Activated naive CD4-positive, alpha-beta T cell treated with anti-CD3 and anti-CD28 coated beads for 36 hours (primary cell): ENCODE measurements at places on chromosomes 3 and 15. TPM values are rescaled to one million over a fixed set of nuclear protein-coding genes. Genes with fewer than 3 reads are reported as not detected.
A peak's percentile ranks its signal among the peaks of the same experiment; 100 is the strongest.

- peaks cover under 1% of the 10 kb centered on the region for H3K27me3 ChIP-seq
- H3K27ac ChIP-seq, result no peak overlapping the region
- no peak for DNase-seq
- H3K4me1 ChIP-seq, result no peaks in the 10 kb centered on the region
- peaks cover 7% of the 10 kb centered on the region for H3K36me3 ChIP-seq
These were observed 4.8 kb downstream of the SCG5 start for GRCh38 chr15:32646291-32646690.

- H3K4me1 ChIP-seq, result peaks cover 63% of the 10 kb centered on the region
- no peak overlapping the region for H3K4me3 ChIP-seq
- no peak overlapping the region for H3K27ac ChIP-seq
- no peak for DNase-seq
- no peaks in the 10 kb centered on the region for H3K27me3 ChIP-seq
These were observed 8.0 kb downstream of the PIK3CA start for GRCh38 chr3:179156170-179156569.

DNA sequence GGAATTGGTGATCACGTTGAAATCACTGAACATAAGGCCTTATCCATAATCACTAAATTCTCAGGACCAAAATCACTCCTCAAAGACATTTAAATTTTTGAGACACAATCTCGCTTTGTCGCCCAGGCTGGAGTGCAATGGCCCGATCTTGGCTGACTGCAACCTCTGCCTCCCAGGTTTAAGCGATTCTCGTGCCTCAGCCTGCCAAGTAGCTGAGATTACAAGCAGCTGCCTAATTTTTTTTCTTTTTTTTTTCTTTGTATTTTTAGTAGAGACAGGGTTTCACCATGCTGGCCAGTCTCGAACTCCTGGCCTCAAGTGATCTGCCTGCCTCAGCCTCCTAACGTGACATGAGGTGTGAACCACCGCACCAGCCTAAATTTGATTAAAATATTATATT, 61.7 kb downstream of the PLOD2 start:
- no peaks in the 10 kb centered on the region for H3K4me1 ChIP-seq
- no peaks in the 10 kb centered on the region for H3K27me3 ChIP-seq
- no peak overlapping the region for H3K27ac ChIP-seq

DNA sequence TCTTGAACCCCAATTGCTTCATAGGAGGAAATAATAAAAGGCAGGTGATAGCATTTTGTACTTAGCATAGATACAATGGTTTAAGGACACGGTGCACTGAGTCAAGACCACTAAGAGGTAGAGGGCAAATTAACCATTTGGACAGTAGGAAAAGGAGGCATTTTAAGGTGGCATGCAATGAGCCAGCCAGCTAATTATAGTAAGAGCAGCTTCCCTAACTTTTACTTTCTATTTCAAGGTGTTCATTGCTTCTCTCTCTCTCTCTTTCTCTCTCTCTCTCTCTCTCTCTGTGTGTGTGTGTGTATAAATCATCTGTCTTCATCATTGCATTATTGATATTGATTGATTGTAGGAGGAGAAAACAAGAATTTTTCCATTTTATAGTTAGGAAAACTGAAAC, 740.4 kb upstream of the CFAP20DC start:
- no peak overlapping the region for H3K27ac ChIP-seq
- H3K4me1 ChIP-seq, result peaks cover 47% of the 10 kb centered on the region
- DNase-seq, result no peak
- H3K4me3 ChIP-seq, result no peak overlapping the region

DNA sequence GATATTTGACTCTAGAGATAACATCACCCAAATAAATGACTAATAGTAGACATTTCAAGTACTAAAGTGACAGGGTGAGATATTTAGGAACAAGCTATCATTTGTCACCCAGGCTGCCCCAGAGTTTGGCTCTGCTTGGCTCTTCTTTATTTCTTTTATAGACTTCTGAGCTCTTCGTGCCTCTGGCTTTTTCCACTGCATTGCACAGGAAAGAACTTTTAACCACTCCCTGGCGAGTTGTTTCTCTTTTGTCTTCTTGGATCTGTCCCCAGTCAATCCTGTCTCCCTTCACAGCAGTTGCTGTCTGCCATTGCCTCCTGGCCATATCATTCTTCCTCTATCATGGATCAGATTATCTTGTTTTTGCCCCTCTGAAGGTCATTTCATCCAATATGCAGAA, 339.2 kb upstream of the DCBLD2 start:
- DNase-seq, result no peak
- no peaks in the 10 kb centered on the region for H3K27me3 ChIP-seq

Gene SERPINI2
- not detected for total RNA-seq

DNA sequence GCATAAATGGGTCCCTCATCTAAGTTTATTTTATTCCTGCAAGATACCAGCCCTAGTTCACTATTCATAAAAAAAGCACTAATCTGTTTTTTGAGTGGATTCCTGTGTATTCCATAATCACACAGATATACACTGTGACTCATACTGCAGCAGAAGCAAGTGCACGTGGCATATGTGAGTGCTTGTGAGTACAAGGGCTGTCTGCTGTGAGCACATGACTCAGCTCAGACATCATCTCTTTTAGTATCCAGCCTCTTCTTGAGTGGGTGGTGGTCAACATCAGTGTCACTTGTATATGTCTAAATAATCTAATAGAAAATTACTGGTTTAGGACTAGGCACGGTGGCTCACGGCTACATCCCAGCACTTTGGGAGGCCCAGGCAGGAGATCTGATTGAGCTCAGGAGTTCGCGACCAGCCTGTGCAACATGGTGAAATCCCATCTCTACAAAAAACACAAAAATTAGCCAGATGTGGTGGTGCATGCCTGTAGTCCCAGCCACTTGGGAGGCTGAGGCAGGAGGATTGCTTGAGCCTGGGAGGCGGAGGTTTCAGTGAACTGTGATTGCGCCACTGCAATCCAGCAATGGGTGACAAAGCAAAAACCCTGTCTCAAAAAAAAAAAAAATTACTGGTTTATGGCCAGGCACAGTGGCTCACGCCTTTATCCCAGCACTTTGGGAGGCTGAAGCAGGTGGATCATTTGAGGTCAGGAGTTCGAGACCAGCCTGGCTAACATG, 49.8 kb downstream of the NIPA2 start:
- no peak overlapping the region for H3K4me3 ChIP-seq
- H3K36me3 ChIP-seq, result no peaks in the 10 kb centered on the region
- DNase-seq, result no peak
- no peaks in the 10 kb centered on the region for H3K4me1 ChIP-seq
- H3K27ac ChIP-seq, result no peak overlapping the region

DNA sequence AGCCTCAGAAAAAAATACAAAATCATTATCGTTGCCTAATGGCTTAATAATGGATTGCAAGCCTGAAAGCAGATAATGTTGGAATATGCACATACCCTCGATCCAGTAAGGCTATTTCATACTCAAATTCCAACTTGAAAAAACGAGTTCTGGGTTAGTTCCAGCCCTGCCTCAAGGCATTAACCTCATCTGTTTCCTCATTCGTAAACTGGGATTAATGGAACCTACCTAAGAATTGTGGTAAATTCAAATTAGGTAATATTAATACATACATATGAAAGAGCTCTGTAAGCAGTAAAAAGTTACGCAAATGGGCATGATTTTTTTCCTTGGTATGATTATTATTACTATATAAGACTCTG, 107.5 kb downstream of the SRGAP3 start:
- no peaks in the 10 kb centered on the region for H3K4me1 ChIP-seq
- no peak overlapping the region for H3K4me3 ChIP-seq
- no peak for DNase-seq
- H3K36me3 ChIP-seq, result no peaks in the 10 kb centered on the region
- peaks cover 11% of the 10 kb centered on the region for H3K27me3 ChIP-seq

DNA sequence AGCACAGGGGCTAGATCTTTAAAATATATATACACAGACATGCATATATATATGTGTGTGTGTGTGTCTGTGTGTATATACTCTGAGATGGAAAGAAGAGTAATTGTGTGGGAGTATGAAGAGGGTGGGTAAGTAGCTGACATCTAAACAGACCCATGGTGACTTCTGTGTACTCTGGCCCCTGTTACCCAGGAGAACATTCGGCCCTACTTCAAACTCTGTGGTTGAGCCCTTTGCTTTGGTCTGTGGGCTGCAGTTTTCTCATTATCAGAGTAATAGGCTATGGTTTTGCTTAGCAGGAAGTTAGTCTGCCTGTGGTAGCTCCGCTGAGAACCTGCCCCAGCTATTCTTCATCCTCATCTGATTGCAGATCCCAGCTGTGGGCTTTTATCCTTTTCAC, 141.4 kb downstream of the RBPMS2 start:
- peaks cover 12% of the 10 kb centered on the region for H3K36me3 ChIP-seq
- DNase-seq, result peak; percentile 60
- peaks cover 61% of the 10 kb centered on the region for H3K4me1 ChIP-seq

Gene GRIP2
- total RNA-seq, result not detected

- DNase-seq, result no peak
- H3K4me1 ChIP-seq, result no peaks in the 10 kb centered on the region
- peaks cover 6% of the 10 kb centered on the region for H3K27me3 ChIP-seq
- no peak overlapping the region for H3K4me3 ChIP-seq
- H3K36me3 ChIP-seq, result no peaks in the 10 kb centered on the region
These were observed 41.0 kb downstream of the DGKG start for GRCh38 chr3:186320862-186321568.

Gene DCBLD2
- total RNA-seq, result 1.3 TPM

DNA sequence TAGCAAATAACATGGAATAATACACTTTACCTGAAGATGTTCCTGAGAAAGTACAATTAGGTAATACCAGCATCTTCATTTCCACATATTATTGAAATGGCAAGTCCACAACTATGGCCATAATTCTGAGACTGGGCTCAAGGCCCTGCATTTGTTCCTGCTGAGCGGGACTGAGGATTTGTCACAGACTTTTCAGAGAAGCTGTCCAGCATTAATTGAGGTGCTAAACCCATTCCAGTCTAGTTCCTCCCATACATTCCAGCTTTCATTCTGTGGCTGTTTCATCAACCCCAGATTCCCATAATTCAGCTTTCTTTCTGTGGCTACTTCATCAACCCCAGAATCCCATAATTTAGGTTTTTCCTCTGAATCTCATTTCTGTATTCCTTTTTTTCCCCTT, 293.4 kb upstream of the GBE1 start:
- no peaks in the 10 kb centered on the region for H3K27me3 ChIP-seq
- no peak overlapping the region for H3K27ac ChIP-seq
- no peak overlapping the region for H3K4me3 ChIP-seq
- no peaks in the 10 kb centered on the region for H3K36me3 ChIP-seq
- no peaks in the 10 kb centered on the region for H3K4me1 ChIP-seq

DNA sequence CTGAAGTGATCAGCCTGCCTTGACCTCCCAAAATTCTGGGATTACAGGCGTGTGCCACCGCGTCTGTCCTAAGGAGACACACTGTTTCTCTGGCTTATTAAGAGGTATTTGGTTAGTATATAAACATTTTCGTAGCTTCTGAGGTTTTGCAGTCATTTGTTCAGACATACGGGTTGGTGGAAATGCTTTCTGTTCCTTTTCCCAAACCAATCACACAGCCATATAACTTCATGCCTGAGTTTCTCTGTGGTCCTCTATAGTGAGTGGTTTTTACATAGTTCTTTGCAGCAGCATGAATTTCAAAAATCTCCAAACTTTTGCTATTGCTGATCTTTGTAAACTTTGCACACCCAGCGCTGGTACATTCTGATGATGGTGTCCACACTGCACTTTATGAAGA, 100.5 kb downstream of the AKAP13 start:
- H3K36me3 ChIP-seq, result no peaks in the 10 kb centered on the region
- no peak overlapping the region for H3K4me3 ChIP-seq
- no peaks in the 10 kb centered on the region for H3K27me3 ChIP-seq
- H3K27ac ChIP-seq, result no peak overlapping the region

Gene KNG1
- total RNA-seq, result not detected

DNA sequence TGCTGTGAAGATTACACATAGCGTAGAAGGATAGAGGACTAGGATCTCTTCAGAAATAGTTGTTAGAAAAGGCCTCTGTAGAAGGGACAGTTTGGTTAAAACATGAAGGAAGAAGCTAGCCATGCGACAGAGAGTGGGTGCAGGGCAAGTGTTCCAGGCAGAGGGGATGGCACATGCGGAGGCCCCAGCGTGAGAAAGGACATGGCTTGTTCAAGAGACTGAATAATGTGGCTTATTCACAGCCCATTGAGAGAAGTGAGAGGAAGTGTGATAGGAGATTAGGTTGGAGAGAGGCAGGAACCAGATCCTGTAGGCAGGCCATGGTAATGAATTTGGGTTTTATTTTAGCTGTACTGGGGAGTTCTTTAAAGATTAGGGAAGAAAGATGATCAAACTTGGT, 56.4 kb downstream of the NEO1 start:
- H3K4me3 ChIP-seq, result no peak overlapping the region
- H3K36me3 ChIP-seq, result no peaks in the 10 kb centered on the region
- H3K4me1 ChIP-seq, result no peaks in the 10 kb centered on the region
- no peak overlapping the region for H3K27ac ChIP-seq
- H3K27me3 ChIP-seq, result no peaks in the 10 kb centered on the region
- no peak for DNase-seq

Gene SSUH2
- 0.12 TPM for total RNA-seq

GRCh38 chr15:89824607-89824867, 9.9 kb upstream of the ANPEP start:
- no peak overlapping the region for H3K27ac ChIP-seq
- DNase-seq, result no peak
- H3K4me3 ChIP-seq, result no peak overlapping the region

DNA sequence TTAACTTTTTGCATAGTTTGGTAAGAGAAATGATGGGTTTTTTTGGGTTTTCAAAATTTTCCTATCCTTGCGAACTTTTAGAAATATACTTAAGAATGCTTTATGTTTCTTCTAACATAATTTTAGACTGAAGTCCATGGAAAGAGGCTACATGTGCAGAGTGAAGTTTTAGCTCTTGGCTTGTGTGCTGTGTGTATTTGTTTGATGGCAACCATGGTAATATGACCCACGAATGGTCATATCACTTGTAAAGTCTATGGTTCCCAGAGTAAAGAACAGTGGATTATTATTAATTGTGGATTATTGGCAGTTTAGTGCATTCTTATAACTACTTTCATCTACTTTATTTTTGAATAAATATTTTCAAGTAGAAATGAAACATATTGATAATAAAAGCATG, 124.0 kb upstream of the GOLGA6L4 start:
- peaks cover 20% of the 10 kb centered on the region for H3K27me3 ChIP-seq
- H3K4me1 ChIP-seq, result no peaks in the 10 kb centered on the region
- H3K36me3 ChIP-seq, result no peaks in the 10 kb centered on the region
- no peak for DNase-seq
- H3K4me3 ChIP-seq, result no peak overlapping the region
